Endothelial cell (in vitro differentiated cells): ENCODE measurements at places on chromosomes 5 and 9. TPM values are rescaled to one million over a fixed set of nuclear protein-coding genes. Genes with fewer than 3 reads are reported as not detected.

Gene DROSHA
- 98.2 TPM for total RNA-seq

Gene OR1Q1
- total RNA-seq, result not detected

Gene PCBD2
- total RNA-seq, result 7.7 TPM

Gene PRSS3
- 0.59 TPM for total RNA-seq

Gene LCN15
- 0.49 TPM for total RNA-seq

Gene SPRY4
- total RNA-seq, result 74.2 TPM

Gene TRIM36
- total RNA-seq, result 9.9 TPM

Gene LIX1
- total RNA-seq, result 0.46 TPM

GRCh38 chr9:35254984-35255857 is 93.4 kb downstream of the UNC13B start:
- H3K4me1 ChIP-seq, result no peaks in the 10 kb centered on the region
- H3K36me3 ChIP-seq, result no peaks in the 10 kb centered on the region
- no peak overlapping the region for H3K27ac ChIP-seq
- no peak for DNase-seq

DNA sequence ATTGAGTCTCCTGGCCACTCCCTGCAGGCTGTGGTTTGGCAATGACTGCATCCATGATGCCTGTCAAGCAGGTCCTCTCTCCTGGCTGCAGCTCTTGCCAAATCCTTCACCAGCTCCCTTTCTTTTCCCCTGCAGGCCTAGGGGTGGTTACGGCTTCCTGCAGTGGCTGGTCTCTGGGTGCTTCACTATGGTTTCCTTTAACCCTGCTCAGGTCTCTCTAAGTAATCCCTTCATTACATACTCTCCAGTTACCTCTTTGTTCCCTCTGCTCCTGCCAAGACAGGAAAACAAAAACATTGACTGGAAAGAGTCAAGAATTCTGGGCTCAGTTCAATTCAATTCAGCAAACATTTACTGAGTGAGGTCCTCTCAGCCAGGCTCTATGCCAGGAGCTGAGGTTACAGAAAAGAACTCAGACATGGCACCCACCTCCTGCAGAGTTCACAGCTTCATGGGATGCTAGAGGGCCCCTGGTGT is 19.8 kb upstream of the PTPN3 start:
- H3K36me3 ChIP-seq, result no peaks in the 10 kb centered on the region
- H3K27me3 ChIP-seq, result peaks cover 9% of the 10 kb centered on the region
- no peak for DNase-seq

DNA sequence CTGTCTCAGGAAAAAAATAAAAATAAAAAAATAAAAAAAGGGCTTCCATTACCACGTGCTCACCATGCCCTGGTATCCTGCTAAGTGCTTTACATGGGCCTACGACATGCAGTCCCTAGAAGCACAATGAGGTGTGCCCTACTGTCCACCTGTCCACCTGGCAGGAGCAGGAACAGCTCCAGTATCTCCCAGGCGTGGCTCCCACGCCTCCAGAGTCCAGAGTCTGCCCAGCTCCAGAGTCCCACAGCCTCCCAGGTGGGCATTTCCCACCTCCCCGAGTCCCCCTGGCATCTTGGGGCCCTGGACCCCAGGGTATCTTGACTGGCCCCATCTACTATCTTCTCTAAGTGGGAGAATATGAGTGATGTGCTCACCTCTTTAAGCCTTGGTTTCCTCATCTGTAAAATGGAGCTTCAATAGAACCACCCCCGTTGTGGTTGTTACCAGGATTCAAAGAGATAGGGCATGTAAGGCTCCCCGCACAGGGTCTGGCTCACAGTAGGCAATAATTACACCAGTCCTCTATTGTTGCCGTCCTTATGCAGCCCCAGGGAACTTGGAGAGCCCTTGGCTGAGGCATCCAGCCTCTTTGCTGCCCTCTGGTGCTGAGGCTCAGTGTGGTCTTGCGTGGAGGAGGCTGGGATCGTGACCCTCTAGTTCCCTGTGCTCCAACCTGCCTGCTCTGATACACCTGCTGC is 8.9 kb downstream of the CXCL14 start:
- H3K27me3 ChIP-seq, result peaks cover 5% of the 10 kb centered on the region
- H3K27ac ChIP-seq, result no peak overlapping the region
- DNase-seq, result peak; percentile 72
- H3K4me3 ChIP-seq, result no peak overlapping the region
- no peaks in the 10 kb centered on the region for H3K36me3 ChIP-seq

- H3K27ac ChIP-seq, result no peak overlapping the region
- no peaks in the 10 kb centered on the region for H3K36me3 ChIP-seq
- H3K4me1 ChIP-seq, result peaks cover 30% of the 10 kb centered on the region
- H3K4me3 ChIP-seq, result no peak overlapping the region
- no peaks in the 10 kb centered on the region for H3K27me3 ChIP-seq
Measured at GRCh38 chr9:27671636-27672035, 98.4 kb upstream of the C9orf72 start.

GRCh38 chr5:128764601-128765310 is 200.5 kb upstream of the SLC27A6 start:
- H3K4me1 ChIP-seq, result peaks cover 4% of the 10 kb centered on the region
- H3K36me3 ChIP-seq, result no peaks in the 10 kb centered on the region
- DNase-seq, result no peak
- peaks cover 3% of the 10 kb centered on the region for H3K27me3 ChIP-seq
- no peak overlapping the region for H3K27ac ChIP-seq

DNA sequence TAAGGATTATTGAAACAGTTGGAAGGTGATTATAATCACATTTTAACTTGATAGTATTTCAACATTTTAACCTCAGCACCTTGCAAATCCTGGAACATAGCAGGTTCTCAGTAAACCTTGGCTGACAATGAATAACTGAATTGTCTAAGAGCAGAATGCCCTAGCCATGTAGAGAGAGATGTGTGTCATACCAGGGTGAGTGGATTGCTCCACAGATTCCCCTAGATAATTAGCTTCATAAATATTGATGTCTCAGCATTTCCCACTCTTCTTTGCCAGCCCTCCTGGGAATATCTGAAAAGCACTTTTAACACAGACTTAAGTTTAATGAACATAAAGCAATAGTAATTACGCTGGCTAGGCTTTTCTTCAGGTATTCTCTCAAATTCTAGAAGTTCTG is 363.5 kb downstream of the MAN2A1 start:
- H3K4me3 ChIP-seq, result no peak overlapping the region
- no peak overlapping the region for H3K27ac ChIP-seq
- DNase-seq, result no peak
- peaks cover 1% of the 10 kb centered on the region for H3K27me3 ChIP-seq
- no peaks in the 10 kb centered on the region for H3K4me1 ChIP-seq
- H3K36me3 ChIP-seq, result no peaks in the 10 kb centered on the region

GRCh38 chr9:122370869-122371755 is at the start of gene PTGS1:
Gene PTGS1, plus strand, starts transcription at chr9:122371024. Its CDS starts 61 bp downstream, at chr9:122371085.
- peak within 1 kb of the TSS; percentile 67 for H3K27ac ChIP-seq
- peak within 1 kb of the TSS; percentile 65 for H3K4me3 ChIP-seq
- peak; percentile 36 for DNase-seq
- H3K27me3 ChIP-seq, result peaks cover 19% of the 10 kb centered on the region
- peaks cover 25% of the 10 kb centered on the region for H3K4me1 ChIP-seq
- no peaks in the 10 kb centered on the region for H3K36me3 ChIP-seq

DNA sequence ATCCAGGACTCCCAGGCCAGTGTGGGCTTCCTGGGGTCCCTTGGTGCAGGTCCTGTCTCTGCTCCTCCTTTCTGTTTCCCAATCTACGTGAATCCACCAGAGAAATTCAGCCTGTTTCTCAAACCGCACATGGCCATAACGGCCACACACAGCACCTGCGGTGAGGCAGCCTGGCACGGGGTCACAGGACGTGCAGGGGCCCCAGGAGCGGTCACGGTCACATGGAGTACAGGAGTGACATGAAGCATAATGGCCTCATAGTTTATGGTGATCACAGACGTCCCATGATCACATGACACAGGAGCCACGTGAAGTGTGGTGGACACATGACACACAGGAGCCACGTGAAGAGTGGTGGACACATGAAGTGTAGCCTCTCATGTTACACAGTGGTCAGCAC is 248.5 kb upstream of the IRX4 start:
- no peak for DNase-seq
- no peak overlapping the region for H3K27ac ChIP-seq
- peaks cover 6% of the 10 kb centered on the region for H3K27me3 ChIP-seq

GRCh38 chr5:56632199-56632598 is 183.2 kb upstream of the MAP3K1 start:
- H3K27me3 ChIP-seq, result peaks cover 3% of the 10 kb centered on the region
- H3K4me1 ChIP-seq, result peaks cover 3% of the 10 kb centered on the region
- no peak overlapping the region for H3K27ac ChIP-seq
- H3K4me3 ChIP-seq, result no peak overlapping the region

- no peaks in the 10 kb centered on the region for H3K4me1 ChIP-seq
- H3K36me3 ChIP-seq, result no peaks in the 10 kb centered on the region
- no peak overlapping the region for H3K4me3 ChIP-seq
- no peak for DNase-seq
- no peak overlapping the region for H3K27ac ChIP-seq
Measured at GRCh38 chr5:118980017-118980416, 8.3 kb downstream of the DTWD2 start.

GRCh38 chr5:111853748-111854147 is 96.8 kb upstream of the NREP start:
- H3K36me3 ChIP-seq, result no peaks in the 10 kb centered on the region
- no peak for DNase-seq
- H3K4me3 ChIP-seq, result no peak overlapping the region
- H3K27ac ChIP-seq, result no peak overlapping the region
- H3K27me3 ChIP-seq, result no peaks in the 10 kb centered on the region
- peaks cover 5% of the 10 kb centered on the region for H3K4me1 ChIP-seq

DNA sequence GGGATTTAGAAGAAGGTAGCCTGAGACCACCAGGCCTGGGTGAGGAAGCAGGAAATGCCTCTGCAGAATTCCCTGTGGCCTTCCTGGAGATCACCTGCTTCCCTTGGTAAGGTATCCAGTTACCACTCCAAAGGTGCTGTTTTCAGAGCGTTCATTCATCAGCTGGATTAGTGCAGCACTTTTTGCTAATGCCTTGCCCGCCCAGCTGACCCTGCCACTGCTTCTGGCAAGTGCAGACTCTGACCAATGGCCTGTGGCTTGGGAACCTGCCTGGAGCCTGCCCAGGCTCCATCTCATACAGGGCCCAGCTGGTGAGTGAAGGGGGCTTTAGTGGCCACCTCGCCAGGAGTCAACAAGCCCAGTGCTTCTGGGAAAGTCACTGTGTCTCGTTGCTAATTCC is 48.6 kb downstream of the FOXI1 start:
- H3K4me1 ChIP-seq, result peaks cover 27% of the 10 kb centered on the region
- no peaks in the 10 kb centered on the region for H3K27me3 ChIP-seq
- no peaks in the 10 kb centered on the region for H3K36me3 ChIP-seq
- no peak overlapping the region for H3K4me3 ChIP-seq
- no peak overlapping the region for H3K27ac ChIP-seq
- no peak for DNase-seq

DNA sequence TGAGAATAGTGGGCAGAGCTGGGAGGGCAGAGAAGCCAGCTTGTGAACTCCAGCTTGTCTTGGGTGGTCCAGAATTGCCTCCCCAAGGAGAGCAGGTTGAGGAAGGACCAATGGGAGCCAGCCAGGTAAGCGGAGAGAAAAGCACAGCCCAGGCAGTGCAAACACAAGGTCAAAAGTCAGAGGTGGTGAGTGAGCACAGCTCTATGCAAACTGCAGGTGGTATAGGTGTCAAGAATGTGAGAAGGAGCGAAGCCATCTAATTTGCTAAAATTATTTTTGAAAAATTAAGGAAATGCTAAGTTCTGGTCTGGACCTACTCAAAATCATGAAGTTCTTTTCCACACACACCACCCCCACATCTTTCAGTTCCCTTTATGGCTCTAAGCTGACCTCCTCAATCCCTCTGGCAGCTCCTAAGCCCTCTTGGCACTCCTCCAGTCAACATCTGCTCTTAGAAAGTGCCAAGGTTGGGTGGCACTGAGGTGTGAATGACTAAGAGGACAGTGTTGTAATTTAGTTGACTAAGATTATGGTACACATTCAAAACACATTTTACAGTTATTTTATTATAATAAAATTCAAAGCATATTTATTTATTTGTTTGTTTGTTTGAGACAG is 6.6 kb upstream of the OTULINL start:
- no peak overlapping the region for H3K27ac ChIP-seq
- DNase-seq, result no peak
- no peak overlapping the region for H3K4me3 ChIP-seq

DNA sequence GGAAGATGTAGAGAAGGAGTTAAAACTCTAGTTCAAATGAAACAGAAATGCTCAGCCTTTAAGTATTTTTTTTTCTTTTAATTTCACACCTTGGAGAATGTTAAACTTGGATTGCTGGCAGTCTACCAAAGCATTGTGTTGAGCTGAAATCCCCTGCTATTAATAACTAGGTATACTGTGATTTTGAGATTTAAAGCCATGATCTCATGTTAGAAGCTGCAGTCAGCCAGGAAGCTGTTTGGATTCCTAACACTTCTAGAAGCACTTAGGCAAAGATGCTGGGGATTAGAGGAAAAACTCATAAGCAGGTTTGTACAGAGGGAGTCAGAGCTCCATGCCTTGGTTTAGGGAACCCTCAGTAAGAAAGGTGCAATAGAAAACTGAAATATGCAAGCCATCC is 141.4 kb downstream of the KIF4B start:
- H3K36me3 ChIP-seq, result no peaks in the 10 kb centered on the region
- H3K27ac ChIP-seq, result no peak overlapping the region
- no peak for DNase-seq
